RWPE1 (cell line): ENCODE measurements at places on chromosomes 2 and 18.

- DNase-seq: no peak
Measured at GRCh38 chr18:54774423-54774822, 53.9 kb upstream of the RAB27B start.

- no peak for DNase-seq
Measured at GRCh38 chr18:48956356-48956755, 5.6 kb upstream of the SMAD7 start.

GRCh38 chr2:30393510-30393909, 53.5 kb upstream of the LCLAT1 start:
- no peak for DNase-seq

DNA sequence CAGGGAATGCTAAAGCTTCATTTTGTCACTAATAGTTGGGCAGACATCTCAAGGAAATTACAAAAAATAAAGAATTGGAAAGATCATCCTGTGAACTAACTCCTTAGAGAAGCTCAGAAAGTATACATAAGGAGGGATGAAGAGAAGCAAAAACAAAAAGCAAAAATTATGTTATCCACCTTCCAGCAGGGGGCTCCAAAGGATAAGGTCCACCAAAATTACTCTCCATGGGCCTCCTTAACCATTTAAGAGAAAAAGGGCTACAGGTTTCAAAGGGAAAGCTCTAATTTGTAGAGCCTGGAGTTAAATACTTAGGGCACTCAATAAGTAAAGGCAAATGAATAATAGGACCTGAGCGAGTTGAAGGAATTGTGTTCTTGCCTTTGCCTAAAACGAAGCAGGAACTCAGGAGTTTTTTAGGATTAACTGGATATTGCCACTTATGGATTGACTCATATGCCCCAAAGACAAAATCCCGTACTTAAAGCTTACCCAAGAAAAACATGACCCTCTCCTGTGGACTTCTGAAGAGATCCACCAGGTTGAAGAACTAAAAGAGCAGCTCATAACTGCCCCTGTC, 1167.9 kb downstream of the DSC3 start:
- DNase-seq: peak; percentile 4

DNA sequence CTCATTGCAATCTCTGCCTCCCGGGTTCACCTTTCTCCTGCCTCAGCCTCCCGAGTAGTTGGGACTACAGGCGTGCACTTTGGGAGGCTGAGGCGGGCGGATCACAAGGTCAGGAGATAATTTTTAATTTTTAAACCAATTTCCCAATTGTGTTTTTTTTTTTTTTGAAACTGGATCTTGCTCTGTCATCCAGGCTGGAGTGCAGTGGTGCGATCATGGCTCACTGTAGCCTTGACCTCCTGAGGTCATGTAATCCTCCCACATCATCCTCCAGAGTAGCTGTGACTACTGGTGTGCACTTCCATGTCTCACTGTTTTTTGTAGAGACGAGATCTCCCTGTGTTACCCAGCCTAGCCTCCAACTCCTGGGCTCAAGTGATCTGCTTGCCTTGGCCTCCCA, 49.3 kb downstream of the GLS start:
- DNase-seq: no peak

DNA sequence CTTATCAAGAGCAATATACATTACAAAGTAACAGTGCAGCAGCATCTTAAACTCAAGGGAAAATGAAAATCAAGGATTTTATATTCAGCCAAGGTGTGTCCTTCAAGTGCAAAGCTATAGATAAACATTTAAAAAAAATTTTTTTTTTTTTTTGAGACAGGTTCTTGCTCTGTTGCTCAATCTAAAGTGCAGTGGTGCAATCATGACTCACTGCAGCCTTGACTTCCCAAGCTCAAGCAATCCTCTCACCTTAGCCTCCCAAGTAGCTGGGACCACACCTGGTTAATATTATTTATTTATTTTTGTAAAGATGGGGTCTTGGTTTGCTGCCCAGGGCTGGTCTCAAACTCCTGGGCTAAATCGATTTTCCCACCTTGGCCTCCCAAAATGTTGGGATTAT, 9.0 kb downstream of the CDKL4 start:
- DNase-seq: no peak

- no peak for DNase-seq
Measured at GRCh38 chr2:126932966-126933710, 34.4 kb downstream of the TEX51 start.

DNA sequence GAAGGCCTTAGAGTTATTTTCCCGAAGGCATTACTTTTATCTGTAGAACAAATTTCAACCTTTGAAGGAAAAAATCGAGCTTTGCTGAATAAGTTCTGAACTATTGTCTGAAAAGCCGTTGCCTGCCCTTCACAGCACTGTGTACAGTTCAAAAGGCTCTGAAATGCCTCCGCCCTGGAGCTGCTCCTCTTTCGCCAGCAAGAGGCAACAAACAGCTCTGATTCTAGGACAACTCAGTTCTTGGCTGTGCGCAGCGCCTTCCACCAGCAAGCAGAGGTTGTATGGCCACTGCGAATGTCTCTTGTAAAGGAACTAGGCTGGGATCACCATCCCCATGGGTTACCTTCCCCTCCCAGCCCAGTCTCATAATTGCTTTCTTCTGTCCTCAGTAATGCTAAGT, 308.5 kb downstream of the GBX2 start:
- DNase-seq: no peak

- peak; percentile 24 for DNase-seq
Measured at GRCh38 chr2:190714958-190715357, 66.1 kb downstream of the NAB1 start.

DNA sequence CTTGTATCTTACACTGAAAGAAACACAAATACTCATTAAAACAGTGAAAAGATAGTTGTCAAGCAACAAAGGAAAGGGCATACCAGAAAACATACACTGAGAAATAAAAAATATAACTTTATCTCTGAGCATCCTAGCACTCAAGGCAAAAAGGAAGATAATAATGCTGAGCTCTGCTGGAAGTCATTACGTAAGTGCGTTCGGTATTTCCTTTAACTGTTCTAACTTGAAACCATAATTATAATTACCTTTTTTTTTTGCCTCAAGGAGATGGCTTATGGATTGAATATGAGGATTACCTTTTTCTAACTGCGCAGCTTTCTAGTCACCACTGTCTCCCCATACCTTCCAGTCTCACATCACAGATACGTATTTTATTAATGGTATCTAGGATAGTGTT, 308.1 kb downstream of the GBX2 start:
- DNase-seq: no peak

GRCh38 chr18:48668466-48669179, 129.8 kb downstream of the CTIF start:
- no peak for DNase-seq

- no peak for DNase-seq
Measured at GRCh38 chr18:39365836-39366485, 1800.4 kb upstream of the CELF4 start.

DNA sequence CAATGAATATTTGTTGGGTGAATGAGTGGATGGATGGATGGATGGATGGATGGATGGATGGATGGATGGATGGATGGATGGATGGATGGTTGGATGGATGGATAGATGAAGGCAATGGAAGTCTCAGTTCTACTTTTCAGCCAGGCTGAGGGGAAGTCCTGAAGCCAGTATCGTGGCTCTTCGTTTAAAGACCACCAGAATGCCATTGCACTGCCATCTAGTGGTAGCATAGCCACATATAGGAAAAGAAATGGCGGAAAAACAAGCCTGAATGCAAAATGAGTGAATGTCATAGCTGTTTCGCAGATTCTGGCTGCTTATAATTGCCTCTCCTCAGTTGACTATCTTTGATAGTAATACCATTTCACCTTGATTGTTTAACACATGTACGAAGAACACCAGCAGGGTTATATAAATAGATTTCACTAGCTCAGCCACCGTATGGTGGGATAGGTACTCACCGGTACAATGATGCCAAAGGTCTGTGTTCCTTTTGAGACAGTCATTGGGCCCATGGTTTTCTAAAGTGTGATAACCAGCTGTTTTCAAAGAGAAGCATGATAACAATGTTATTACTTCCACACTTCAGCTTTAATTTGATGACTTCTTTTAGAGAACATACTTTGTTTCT, 62.3 kb upstream of the GREB1L start:
- peak; percentile 55 for DNase-seq

- no peak for DNase-seq
Measured at GRCh38 chr18:25047983-25048382, 304.0 kb downstream of the ZNF521 start.

DNA sequence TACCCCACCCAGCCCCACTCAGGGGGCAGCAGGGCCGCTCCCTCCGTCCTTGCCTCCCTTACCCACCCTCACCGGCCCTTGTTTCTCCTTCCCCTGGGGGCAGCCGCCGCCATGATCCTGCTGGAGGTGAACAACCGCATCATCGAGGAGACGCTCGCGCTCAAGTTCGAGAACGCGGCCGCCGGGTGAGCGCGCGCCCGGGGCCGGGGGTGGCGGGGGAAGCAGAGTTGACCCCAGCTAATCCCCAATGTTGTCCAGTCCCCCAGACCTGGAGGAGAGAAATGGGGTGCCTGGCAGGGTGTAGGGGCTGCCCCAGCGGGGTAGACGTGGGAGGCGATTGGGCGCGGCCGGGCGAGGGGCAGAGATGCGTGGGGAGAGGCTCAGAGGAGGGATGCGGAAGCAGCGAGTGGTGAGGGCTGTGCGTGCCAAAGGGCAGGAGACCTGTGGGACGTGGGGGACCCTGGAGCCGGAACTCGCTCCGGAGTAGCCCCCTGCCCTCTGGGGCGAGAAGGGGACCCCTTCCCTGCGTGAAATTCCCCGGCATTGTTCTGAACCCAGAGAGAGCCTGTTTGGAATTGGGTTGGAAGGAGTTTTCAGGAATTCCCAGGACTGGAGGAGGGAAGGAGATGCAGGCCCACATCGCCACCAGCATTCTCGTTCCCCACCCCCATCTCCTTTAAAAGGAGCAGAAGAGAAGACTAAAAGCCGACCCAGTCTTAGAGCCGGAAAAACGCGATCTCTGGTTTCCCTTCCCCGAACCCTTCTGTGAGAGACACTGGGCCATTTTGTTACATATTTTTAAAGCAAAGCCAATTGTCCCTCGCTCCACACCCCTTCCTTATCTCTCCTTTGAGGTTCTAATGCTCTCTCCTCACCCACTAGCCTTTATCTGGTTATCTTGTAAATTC, 625 bp downstream of the ARPC2 start:
- peak; percentile 50 for DNase-seq

GRCh38 chr2:58633613-58634365, 392.7 kb upstream of the FANCL start:
- DNase-seq: peak; percentile 61

- no peak for DNase-seq
Measured at GRCh38 chr18:28164771-28165483, 12.0 kb downstream of the CDH2 start.

DNA sequence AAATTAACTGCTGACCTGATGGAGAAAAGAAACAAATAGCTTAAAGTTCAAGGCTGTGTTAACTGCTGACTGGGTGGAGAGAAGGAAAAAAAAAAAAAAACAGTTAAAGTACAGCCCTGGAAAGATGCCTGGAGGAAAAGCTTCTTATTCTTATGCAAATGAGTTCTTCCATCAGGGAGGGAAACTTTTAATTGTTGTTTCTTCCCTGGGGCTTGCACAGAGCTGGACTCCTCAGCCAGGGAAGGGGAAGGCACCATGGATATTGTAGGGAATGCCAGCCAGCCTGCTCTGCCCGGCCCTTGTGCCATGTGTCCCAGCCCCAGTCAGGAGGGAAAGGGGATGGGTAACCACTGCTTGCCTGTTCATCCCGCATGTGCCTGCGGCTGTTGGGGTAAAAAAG, 833.1 kb upstream of the CRIM1 start:
- DNase-seq: no peak

DNA sequence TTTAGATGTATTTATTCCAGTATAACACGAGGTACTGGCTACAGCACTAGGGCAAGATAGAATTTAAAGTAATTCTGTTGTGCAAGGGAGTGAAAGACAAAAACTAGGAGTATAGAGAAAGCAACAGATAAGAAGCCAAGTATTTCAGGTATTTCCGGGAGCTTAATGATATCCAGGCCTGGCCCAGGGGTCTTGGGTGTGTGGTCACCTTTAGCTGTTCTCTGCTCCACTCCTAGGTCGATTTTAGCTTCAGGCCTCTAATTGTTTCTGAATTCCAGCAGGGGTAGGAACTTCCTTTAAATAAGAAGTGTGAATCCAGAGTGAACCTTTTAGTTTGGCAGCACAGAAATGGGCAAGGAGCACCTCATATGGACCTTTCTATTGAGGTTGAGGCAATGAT, 342.3 kb upstream of the MYT1L start:
- DNase-seq: no peak

DNA sequence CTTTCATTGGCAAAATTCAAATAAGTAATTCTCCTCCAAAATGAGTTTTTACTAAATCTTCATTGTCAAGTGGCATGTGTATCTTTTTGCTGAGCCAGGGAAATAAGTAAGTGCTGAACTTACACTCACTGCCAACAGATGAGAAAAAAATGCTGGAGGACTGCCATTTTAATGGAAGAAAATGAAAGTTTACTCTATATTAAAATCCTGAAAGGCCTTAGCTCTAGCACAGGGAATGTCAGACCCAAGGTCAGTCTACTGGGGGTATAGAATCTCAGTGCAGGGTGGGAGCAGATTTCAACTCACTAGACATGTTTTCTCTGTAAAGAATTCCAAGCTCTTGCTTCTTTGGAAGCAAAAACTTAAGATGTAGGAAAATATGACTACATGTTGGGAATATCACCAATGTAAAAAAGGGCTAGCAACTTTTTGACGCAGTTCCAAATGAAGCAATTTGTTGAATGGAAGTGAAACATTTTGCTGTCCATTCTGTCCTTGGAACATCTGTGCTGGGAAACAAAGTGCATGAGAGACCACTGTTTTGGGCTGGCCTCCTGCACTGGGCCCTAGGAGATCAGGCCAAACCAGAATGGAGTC, 127.0 kb downstream of the ST6GAL2 start:
- no peak for DNase-seq

DNA sequence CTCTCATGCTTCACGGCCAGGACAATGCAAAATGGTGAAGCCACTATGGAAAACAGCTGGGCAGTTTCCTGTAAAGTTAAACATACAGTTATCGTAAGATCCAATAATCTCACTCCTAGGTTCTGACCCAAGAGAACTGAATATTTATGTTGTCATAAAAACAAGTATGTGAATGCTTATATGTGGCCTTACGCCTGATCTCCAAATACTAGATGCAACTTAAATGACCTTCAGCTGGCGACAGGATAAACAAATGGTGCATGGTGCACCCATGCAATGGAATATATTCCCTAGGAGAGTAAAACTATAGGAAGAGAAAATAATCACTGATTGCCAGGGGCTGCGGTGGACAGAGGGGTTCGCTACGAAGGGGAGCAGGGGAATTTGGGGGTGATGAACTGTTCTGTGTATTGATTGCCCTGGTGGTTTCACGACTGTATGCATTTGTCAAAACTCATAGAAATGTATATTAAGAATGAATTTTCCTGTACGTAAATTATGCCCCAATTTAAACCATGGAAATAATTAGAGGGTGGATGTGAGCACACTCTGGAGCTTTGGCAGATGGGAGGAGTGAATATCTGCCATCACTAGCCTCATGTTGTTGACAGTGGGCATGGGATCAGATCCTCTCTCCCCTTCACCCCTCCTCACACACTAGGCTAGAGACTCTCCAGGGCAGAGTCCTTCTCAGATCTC, 100.8 kb upstream of the MYCN start:
- no peak for DNase-seq

GRCh38 chr18:77015169-77015568, 117.4 kb downstream of the MBP start:
- DNase-seq: no peak

- no peak for DNase-seq
Measured at GRCh38 chr2:237361194-237362004, 52.6 kb downstream of the COL6A3 start.

- peak; percentile 2 for DNase-seq
Measured at GRCh38 chr18:6482198-6482977, 67.7 kb upstream of the L3MBTL4 start.
